Bone marrow (tissue), 2 donors: ENCODE measurements at places on chromosomes 2 and 18.

DNA sequence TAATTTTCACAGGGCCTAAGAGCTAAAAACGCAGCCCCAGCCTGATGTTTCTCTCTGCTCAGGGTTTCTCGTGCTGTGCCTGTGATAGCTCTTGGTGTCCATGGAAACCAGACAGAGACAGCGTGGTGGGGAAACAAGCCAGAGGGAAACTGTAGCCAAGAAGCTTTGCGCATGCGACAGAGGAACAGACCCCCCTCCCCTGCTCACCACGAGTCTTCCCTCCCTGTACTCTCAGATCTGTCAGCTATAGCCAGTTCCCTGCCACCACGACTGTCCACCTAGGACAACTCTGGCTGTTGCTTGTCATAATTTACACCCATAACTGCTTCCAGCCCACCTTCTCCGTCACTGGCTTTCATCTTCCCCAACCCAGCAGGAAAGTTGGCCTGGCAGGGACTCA lies 13.2 kb upstream of the DNAJC27 start:
- DNase-seq = peak; percentile 51

GRCh38 chr2:9006368-9006767 lies 2.9 kb upstream of the MBOAT2 start:
- DNase-seq = no peak

DNA sequence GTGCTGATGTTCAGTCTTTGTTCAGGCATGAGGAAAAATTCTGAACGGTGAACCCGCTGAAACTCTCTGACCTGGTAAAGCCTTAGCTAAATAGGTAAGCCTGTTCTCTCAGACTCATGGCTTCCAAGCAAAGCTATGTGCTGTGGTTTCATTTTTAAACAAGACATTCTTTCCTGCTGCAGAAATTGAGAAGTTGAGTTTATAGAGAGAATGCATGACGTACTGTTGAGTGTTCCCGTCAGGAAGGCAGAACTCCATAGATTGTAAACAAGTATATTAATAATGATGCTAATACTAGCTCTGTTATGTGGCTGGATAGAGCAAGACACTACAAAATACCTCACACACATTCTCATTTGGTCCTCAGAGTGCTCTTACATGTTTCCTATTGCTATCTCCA lies 424.0 kb upstream of the CRIM1 start:
- no peak for DNase-seq

DNA sequence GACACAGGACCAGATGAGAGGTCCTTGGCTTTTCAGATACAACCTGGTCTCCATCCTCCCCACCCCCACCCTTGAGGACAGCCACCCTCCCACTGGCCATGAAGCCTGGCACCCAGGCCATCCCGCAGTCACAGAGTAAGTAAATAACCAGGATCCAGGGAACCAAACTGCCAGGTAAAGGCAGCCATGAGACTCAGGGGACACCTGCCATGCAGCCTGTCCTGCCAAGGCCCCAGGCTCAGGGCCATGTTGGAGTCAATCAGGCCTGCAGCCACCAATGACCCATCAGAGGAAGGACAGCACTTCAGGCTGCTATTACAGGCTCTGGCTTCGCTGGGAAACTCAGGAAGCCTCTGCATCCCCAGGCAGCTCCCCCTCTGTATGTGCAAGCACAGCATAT lies 15.6 kb downstream of the SPATA3 start:
- no peak for DNase-seq

- DNase-seq = no peak
Observed at GRCh38 chr2:43748333-43748732, 25.5 kb upstream of the DYNC2LI1 start.

DNA sequence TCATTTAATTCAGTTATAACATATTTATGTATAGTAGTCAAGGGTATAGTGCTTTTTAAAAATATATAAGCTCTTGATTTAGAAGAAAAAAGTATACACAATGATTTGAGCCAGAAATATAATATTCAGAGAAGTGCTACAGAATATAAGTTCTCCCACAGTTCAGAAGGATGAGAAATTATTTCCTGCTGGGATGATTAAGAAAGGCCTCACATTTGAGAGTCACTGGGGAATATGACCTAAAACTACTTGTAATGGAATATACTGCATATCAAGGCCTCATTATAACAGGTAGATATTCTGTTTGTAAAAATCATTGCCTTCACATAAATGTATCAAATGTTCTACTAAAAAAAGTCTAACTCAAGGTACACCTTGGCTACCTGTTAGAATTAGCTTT lies 203.5 kb downstream of the MBD2 start:
- no peak for DNase-seq

DNA sequence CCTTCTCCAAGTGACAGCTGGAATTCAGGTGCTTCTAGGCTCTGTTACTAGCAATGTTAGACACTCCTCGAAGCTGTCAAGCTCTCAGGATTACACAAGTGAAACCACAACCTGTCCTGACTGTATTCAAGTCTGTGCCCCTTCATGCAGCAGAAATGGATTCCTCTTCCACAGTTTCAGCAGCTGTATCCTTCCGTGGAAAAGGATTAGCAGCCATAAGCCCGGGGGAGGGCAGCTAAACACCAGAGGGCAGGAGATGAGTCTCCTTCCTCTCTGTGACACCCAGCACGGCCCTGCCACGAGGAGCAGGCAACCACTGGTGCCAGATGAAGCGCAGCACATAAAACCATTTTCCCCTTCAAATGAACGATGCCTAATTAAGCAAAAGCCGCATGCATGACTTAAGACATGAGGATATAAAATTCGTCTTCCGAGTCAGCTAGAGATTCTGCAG lies 1.2 kb downstream of the ST3GAL5 start:
- DNase-seq = peak; percentile 36

DNA sequence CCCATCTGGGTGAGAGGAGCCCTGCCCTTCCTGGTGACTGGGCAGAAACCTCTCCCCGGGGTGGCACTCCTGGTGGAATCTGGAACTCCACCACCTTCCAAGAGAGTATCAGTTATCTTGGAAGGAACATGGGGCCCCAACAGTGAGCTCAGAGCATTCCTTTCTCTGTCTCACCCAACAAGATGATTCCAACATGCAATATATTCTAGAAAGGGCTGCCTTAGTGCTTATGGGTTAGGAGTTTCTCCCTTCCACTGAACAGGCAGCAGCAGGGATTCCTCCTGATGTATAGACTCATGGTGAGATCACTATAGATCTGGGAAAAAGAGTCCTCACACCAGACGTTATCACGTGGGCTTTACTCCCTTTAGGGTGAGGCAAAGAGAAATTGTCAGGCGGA lies 147.1 kb downstream of the COL4A4 start:
- DNase-seq = no peak

GRCh38 chr18:49059028-49059834 lies 108.5 kb upstream of the SMAD7 start:
- DNase-seq = no peak

DNA sequence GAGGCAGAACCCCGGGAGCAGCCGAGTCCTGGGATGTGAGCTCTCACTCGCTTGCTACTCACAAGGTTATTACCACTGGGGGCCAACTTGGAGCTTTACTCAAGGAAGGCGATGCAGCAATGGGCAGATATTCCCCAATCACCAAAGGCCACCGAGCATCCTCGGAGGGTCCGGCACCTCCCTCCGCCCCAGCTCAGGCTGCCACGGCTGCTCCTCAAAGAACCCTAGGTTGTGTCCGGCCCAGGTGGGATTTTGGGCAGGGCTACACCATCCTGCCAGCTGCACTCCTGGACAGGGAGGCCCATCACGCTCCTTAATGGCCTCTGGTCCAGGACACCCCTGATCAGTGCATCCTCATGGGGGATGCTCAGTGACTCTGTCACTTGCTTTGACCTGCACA lies 24.8 kb downstream of the FBLN7 start:
- no peak for DNase-seq

GRCh38 chr2:11742317-11742701 lies 4.1 kb upstream of the LPIN1 start:
- DNase-seq = no peak

- DNase-seq = no peak
Observed at GRCh38 chr18:39299152-39299551, 1733.6 kb upstream of the CELF4 start.

- no peak for DNase-seq
Observed at GRCh38 chr2:240586919-240587800, 626 bp downstream of the CAPN10 start.

GRCh38 chr2:28233164-28233676 lies 159.4 kb upstream of the FOSL2 start:
- no peak for DNase-seq

GRCh38 chr18:55879331-55879730 lies 291.3 kb upstream of the TCF4 start:
- no peak for DNase-seq

DNA sequence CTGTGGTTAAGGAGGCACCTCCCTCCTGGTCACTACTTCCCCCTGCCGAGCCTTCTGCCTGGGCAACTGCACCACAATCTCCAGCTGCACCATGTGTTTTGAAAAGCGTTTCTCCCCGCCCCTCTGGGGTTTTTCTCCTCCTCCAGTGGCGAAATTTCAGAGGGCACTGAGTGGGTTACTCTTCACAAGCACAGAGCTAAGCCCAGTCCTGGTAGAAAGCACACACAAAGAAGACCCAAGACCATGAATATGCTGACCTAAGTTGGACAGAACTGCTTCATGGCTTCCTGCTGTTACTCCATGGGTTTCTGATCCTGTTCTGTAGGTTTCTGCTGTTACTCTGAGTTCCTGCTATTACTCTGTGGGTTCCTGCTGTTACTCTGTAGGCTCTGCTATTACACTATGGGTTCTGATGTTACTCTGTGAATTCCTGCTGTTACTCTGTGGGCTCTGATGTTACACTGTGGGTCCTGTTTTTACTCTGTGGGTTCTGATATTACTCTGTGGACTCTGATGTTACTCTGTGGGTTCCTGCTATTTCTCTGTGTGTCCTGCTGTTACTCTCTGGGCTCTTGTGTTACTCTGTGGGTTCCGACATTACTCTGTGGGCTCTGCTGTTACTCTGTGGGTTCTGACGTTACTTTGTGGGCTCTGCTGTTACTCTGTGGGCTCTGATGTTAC lies 216.6 kb downstream of the RTP5 start:
- DNase-seq = peak; percentile 64

DNA sequence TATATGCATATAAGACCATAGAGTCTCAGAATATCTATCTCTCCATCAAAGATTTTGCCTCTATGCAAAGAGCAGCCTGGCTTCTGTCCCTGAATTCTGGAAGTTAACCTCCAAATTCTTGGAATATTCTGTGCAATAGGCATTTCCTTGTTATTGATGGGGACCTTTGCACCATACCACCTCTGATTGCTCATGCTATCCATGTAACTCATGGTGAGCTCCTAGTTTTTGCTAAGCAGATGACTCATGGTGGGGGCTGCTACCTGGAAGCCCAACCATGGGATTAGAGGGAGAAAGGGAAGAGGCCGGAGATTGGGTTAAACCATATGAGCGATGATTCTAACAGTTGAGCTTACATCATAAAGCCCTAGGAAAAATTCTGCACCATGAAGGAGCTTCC lies 310.2 kb upstream of the FIGN start:
- DNase-seq = no peak

- no peak for DNase-seq
Observed at GRCh38 chr2:142178604-142179003, 47.8 kb upstream of the LRP1B start.

GRCh38 chr2:128756365-128756717 lies 437.7 kb upstream of the HS6ST1 start:
- DNase-seq = no peak

DNA sequence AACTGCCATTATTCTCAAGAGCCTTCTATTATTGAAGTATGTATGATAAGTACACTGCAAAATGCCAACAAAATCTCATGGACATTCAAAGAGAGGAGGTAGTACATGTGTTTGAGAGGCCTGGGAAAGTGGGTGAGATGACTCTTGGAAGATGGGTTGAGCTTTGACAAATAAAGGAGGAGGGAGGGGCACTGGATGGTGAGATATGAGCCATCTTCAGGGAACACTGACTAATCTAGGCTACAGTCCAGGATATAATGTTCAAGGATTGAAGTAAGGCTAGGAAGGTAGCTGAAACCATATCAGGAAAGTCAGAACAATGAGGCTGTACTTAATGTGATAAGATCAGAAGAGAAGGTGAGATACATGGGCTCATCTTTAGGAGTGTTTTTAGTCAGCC lies 559.7 kb downstream of the ZEB2 start:
- no peak for DNase-seq

DNA sequence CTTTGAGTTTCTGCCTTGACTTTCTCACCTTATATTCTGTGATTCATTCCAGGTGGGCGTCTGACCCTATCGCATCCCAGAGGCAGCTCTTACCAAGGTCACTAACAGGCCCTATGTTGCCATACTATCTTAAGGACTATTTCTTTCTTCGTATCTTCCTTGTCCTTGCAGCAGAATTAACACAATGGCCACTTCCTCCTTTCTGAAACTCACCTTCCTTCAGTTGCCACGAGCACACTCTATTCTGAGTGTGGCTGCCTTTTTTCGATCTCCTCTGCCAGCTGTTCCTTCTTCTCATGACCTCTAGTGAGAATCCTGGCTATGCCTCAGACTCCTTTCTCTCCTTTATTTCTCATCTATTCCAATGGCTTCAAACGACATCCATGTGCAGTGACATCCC lies 160.4 kb upstream of the CCDC195 start:
- no peak for DNase-seq
